ENCODE measurements at places on chromosomes 16 and 17.

- DNase-seq = no peak
These were observed 3.8 kb upstream of the CD7 start for GRCh38 chr17:82320956-82321927.

GRCh38 chr17:64628641-64629040, 33.5 kb downstream of the SMURF2 start:
- DNase-seq = no peak

GRCh38 chr16:89738538-89739317, 17.4 kb downstream of the ZNF276 start:
- no peak for DNase-seq

DNA sequence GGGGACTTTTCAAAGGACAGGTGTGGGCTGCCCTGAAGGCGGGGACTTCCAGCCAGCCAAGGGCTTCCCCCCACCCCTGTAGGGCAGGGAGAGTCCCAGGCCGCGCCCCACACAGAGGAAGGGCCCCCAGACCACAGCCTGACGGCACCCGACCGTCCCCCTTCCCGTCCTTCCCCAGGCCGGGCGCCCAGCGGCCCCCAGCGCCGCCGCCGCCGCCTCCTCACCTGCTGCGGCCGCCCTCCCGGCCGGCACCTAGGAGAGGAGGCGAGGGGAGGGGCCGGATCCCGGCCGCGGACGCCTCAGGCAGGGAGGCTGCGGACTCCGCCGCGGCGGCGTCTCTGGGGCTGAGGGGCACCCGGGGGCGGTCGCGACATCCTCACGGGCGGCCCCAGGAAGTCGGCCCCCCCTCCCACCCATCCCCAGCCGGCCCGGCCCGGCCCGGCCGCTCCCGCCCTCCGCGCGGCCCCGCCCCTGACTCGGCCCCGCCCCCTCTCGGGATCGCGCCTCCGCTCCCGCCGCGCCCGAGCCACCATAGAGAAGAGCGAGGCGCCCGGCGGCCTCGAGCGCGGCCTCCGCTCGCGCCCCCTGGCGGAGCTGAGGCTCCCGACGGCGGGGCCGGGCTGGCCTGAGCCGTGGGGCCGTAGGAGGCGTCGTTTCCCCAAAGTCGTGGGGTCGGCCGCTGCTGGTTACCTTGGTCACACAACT, 25.5 kb upstream of the RFFL start:
- DNase-seq = no peak

DNA sequence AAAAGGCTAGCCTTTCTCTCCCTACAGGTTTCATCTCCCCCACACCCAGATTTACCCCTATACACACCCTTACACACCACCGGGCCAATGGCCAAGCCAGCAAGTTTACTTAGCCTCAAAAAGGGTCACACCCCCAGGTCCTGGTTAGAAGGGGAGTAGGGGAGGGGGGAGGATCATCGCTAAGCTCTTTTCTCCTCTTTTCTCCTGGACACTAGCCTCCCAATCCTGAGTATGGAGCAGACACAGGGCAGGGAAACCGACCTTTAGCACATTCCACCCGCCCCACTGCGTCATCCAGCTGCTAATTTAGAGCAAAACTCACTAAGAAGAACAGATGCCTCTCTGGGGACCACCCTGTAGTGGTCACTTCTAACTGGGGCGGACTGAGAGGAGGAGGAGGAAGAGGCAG, 4.4 kb downstream of the ACLY start:
- DNase-seq = no peak

DNA sequence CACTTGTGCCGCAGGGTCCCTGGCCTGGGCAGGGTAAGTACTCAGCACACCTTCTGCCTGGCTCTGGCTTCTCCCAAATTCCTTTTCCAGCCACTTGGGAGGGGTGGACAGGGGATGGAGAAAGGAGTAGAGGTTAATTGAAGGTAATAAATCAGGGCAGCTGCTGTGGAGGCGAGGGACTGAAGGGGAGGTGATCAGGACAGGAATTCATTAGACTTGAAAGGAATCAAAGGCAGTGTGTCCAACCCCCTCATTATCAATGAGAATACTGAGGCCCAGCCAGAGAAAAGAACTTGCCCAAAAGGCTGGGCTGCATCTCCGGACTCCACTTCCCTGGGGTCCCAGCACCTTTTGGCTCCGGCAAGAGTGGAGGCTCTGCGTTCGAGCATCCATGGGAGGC, 2.4 kb downstream of the SOST start:
- no peak for DNase-seq

DNA sequence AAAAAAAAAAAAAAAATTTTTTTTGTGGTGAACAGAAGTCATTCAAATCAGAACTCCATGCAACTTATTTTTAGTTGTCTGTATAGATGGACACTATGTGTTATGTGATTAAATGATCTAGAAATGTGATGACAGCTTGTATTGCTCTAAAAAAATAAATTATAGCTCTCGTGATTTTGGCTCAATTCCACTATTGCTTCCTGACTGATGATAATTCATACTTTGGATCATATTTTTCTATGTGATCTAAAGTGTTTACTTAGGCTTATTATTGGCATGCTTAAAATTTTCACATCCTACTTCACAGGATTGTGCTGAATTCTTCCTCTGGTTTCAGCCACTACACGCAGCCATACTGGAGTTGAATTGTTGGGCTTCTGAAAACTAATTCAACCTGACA, 76.8 kb downstream of the RPGRIP1L start:
- DNase-seq = no peak
